ENCODE measurements at places on chromosomes 16 and 17.
A peak's percentile ranks its signal among the peaks of the same experiment; 100 is the strongest.

- no peak for DNase-seq
Measured at GRCh38 chr17:37717627-37718323, 27.1 kb downstream of the HNF1B start.

DNA sequence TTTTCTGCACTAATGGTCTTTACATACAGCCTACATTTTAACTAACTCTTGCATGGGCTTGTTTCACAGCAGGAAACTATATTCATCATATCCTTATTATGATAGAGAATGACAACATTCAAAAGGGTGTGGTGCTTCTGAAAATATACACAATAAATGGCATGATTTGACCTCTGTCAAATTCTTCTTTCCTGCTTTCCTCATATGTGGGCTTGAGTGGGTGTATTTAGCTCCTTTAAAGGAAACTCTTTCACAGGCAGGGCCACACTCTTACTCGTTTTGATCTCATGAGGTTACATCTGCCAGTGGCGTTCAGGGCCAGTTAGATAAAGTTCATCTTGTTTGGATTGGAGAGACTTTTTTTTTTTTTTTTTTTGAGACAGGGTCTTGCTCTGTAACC is 6.1 kb downstream of the SLC35G3 start:
- no peak for DNase-seq

GRCh38 chr17:14333506-14333905 is 32.6 kb downstream of the HS3ST3B1 start:
- no peak for DNase-seq

- DNase-seq, result no peak
Measured at GRCh38 chr17:77503293-77503655, 362.5 kb downstream of the SEC14L1 start.

- no peak for DNase-seq
Measured at GRCh38 chr17:75384751-75385150, 20.7 kb downstream of the GRB2 start.

GRCh38 chr16:5030251-5030870 is 3.4 kb downstream of the NAGPA start:
- no peak for DNase-seq

GRCh38 chr17:29084541-29085146 is 41.7 kb downstream of the PIPOX start:
- no peak for DNase-seq

- no peak for DNase-seq
Measured at GRCh38 chr17:45993962-45994627, 5.0 kb upstream of the STH start.

DNA sequence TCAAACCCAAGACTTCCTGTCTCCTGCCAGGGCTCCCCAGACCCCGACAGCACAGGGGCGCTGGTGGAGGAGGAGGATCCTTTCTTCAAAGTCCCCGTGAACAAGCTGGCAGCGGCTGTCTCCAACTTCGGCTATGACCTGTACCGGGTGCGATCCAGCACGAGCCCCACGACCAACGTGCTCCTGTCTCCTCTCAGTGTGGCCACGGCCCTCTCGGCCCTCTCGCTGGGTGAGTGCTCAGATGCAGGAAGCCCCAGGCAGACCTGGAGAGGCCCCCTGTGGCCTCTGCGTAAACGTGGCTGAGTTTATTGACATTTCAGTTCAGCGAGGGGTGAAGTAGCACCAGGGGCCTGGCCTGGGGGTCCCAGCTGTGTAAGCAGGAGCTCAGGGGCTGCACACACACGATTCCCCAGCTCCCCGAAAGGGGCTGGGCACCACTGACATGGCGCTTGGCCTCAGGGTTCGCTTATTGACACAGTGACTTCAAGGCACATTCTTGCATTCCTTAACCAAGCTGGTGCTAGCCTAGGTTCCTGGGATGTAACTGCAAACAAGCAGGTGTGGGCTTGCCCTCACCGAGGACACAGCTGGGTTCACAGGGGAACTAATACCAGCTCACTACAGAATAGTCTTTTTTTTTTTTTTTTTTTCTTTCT is 8.1 kb downstream of the SERPINF1 start:
- DNase-seq, result no peak

DNA sequence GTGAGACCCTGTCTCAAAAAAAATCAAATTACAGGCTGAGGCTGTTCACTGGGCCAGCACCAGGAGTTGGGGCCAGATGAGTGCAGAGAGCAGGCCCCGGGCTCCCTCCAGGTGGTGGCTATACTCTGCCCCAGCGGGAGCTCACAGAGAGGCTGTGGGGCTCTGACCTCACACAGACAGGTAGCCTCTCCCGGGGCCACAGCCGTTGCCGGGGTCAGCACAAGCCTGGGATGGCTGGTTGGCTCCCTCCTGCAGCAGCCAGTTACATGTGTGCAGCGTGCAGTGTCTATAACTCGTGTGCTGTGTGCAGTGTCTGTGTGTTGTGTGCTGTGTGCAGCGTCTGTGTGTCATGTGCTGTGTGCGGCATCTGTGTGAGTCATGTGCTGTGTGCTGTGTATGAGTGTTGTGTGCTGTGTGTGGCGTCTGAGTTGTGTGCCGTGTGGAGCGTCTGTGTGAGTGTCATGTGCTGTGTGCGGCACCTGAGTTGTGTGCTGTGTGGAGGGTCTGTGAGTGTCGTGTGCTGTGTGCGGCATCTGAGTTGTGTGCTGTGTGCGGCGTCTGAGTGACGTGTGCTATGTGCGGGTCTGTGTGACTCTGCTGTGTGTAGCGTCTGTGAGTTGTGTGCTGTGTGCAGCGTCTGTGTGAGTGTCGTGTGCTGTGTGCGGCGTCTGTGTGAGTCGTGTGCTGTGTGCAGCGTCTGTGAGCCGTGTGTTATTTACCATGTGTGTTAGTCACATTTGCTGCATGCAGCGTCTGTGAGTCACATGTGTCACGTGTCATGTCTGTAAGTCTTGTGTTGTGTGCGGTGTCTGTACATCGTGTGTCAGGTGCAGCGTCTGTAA is 20.9 kb downstream of the MAPK8IP3 start:
- no peak for DNase-seq

DNA sequence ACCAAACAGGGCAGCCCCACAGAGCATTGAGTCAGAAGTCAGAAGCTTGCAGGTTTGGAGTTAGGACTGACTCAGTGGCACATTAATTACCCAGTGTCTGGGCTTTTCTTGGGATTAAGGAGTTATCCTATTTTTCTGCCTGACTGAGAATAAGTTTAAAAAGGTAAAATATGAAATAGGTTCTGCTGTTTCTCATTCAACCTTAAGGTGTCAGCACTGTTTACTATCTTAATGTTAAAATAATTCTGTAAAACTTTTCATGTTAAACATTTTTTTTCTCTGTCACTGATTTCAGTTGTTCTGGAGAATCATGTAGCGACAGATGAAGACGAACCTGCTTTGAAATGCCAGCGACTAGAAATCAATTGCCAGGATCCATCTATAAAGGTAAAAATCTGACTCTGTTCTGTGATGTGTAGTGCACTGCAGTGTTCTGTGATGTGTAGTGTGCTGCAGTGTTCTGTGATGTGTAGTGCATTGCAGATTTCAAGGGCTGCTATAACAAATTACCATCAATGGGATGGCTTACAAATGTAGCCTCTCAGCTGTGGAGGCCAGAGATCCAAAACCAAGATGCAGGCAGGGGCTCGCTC is 128.0 kb downstream of the LAT start:
- no peak for DNase-seq

DNA sequence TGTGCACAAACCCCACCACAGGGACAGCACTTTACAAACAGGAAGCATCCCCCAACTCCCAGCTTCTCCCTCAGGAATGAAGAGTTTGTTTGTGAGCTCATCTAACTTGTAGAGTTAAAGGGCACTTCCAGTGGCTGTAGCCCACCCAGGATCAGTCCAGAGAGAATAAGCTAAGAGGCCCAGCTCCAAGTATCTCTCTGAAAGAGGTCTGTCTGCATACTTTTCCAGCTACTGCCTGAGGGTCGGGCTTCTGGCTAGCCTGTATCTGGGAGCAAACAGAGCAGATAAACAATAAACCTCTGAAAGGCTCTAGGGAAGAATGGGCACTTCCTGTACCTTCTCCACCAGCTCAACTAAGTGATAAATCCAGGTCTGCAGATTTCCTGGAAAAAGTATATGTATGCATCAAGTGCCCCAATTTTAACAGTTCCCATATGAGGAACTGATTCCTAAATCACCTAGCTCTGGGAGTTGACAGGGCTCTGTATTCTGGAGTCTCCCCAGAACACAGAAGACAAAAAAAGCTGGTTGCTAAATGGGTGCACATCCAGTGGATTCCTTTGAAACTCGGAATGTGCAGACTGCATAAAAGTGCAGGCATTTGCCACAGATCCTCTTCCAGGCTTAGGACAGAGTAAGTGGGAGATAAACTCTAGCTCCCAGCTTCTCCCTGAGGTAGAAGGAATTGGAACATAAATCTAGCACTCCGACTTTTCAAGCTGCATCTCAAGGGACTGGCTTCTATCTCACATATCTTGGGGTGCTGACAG is 37.1 kb upstream of the MYLK3 start:
- no peak for DNase-seq

DNA sequence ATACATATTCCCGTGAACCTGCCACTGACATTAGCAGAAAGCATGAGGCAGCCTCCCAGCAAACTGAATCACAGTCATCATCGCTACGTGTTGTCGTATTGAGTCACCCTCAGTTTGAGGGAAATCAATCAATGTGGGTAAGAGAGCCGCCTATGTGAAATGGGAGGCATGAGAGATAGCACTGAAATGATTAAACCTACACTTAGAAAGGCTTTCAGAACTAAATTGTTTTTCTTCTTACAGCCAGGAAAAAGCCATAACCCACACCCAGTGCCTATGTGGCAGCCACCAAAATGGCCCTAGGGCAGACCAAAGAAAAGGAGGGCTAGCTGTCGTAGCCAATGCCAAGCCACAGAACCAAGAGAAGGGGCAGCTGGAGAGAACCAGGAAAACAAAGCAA is 90.5 kb downstream of the ADAMTS18 start:
- DNase-seq, result no peak

- DNase-seq, result no peak
Measured at GRCh38 chr17:16297367-16298139, 55.7 kb downstream of the CENPV start.

GRCh38 chr17:9071016-9071415 is 49.7 kb downstream of the NTN1 start:
- no peak for DNase-seq

DNA sequence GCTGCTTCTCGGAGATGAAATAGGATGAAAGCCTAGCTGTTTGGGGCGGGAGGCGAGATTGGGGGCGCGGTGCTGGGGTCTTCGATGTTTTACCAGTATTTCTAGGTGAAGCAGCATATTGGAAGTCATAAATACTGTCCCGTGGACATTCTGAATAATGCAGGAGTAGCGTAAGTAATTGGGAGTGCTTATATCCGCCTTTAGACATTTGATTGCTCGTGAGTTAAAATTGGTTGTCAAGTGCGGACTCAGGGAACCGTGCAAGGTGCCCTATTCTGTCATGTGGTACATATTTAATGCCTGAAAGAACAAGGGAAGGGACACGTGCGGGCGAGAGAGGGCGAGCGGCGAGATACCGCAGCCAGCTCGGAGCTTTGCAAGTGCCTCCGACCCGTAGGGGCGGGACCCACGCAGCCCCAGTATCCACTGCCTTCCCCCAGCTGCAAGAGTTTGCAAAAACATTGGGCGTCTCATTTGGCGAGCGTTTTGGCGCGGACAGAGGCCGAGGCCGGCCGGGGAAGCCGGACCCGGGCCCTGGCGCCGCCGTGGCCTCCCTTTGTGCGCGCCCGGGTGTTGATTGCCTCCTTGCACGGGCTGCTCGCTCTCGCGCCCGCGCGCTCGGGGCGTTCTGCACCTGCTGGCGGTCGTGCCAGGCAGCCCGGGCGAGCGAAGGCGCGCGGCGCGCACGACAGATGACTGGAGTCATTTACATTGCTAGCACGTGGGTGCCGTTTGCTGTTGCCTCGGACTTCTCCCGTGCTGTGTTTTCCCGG is 849.8 kb upstream of the RBFOX1 start:
- DNase-seq, result no peak

GRCh38 chr16:52755396-52755795 is 208.5 kb upstream of the TOX3 start:
- no peak for DNase-seq

GRCh38 chr17:13743906-13744305 is 142.2 kb upstream of the HS3ST3A1 start:
- no peak for DNase-seq

DNA sequence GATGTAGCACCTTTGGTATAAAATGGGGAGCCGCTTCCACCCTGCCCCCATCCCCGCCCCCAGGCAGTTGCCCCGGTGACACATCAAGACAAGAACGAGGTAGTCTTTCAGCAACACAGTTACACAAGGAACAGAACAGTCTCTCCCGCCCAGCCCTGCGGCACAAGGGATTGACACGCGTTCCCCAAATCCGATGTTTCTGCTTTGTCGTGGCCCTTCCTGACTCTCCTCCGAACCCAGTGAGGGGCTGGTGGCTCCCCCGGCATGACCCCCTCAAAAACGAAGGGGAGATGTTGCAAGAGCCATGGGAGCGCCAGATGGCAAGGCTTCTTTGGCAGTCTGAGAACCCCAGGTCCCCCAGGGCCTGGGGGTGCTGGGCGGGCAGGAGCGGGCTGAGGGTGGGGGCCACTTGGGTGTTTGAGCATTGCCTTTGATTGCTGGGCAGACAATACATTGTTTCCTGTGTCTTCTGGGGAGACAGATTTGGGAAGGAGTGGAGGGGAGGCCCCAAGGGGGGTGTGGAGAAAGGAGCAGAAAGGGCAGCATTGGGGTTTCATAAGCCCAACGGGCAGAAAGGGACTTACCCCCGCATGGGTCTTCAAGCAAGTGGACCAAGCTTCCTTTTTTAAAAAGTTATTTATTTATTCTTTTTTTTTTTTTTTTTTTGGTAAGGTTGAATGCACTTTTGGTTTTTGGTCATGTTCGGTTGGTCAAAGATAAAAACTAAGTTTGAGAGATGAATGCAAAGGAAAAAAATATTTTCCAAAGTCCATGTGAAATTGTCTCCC is 16.6 kb downstream of the COL1A1 start:
- DNase-seq, result no peak

DNA sequence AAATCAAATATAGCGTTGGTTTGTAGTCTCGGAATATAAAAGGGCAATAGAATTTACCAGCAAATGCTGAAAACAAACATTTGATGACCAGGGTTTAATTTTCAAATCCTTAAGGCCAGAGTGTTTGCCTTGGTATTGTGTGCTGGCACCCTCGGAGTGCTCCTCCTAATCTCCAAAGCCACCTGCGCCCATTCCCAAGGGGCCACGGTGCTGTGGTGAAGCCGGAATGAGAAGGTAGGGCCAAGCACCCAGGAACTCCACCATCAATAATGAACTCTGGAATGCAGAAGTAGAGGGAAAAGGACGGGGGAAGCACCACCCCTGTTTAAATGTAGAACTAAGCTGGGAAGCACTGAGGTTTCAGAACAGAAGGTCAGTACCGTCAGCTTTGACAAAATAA is 51.9 kb downstream of the COG7 start:
- no peak for DNase-seq

GRCh38 chr16:57127037-57127763 is 34.8 kb downstream of the CPNE2 start:
- peak; percentile 19 for DNase-seq

- DNase-seq, result no peak
Measured at GRCh38 chr16:27625050-27625697, 75.2 kb downstream of the KATNIP start.

DNA sequence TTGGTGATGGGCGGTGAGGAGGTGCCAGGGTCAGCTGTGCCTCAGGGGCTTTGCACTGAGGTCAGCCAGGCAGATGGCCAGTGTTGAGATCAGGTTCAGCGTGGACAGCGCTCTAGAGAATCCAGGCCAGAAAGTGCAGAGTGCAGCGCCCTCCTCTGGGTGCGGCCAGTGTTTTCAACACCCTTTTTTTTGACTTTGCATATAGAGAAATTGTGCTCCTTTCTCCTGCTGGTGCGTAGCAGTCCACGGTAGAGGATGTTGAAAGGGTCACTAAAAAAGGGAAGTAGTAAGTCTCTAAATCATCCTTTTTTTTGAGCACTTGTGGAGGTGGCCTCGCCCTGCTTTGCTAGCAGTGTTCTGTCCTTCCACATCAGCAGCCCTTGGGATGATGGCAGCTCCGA is 53.9 kb downstream of the BANP start:
- no peak for DNase-seq

Measured in activated naive CD8-positive, alpha-beta T cell treated with anti-CD3 and anti-CD28 coated beads for 36 hours (primary cell).